ENCODE measurements at places on chromosomes 16 and 17.

DNA sequence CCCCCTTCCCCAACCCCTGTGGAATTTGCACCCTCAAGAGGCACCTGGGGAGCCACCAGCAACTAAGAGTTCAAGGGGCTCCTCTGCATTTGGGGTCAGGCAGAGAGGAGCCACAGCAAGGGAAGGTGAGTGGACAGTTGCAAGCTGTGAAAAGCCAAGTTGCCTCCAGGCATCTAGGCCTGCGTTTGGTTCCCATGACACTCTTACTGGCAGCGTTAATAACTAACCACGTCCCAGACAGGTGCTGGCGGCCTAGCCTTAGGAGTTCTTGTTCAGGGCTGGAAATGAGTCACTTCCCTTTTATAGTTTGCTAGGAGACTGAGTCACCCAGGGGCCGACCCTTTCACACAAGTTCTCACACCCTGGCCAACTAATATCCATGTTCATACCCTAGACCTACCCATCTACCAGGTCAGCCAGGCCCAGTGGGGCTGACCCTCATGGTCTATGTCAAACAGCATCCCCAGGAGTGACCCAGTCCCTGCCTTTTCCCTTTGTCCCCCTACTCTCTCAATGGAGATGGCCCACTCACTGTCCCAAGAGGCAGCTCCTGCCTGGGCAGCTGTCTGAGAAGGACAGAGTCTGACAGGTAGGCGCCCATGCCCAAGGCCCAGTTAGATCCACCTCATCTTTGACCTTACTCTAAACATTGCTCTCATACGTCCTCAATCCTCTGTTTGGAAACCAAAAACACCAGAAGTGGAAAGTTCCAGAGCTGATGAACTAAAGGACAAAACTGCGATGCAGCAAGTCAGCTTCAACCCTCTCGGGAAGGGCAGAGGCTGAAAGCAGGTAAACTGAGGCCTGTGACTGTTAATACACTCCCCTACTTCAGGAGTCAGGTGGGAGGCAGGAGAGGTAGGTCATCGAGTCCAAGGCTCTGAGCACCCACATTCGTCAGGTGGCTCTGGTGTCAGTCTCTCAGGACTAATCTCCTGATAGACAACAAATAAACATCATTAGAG is 300.6 kb downstream of the SOX9 start:
- no peak for DNase-seq

DNA sequence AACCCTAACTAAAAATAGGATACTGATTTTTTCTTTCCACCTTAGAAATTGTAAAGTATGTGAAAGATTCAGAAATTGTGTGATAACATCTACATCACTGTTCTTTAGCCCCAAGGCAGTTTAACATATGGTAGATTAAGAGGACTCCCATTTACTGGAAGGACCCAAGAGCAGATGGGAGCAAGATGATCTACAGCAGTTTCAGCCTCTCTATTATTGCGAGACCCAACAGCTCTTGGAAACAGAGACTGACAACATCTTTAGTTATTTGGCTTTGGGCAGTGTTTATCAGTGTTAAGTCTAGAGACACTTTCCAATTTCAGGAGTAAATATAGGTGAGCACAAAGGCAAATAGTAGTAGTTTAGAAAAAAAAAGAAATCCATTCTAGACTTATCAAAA is 124.9 kb upstream of the CORO6 start:
- DNase-seq = no peak

DNA sequence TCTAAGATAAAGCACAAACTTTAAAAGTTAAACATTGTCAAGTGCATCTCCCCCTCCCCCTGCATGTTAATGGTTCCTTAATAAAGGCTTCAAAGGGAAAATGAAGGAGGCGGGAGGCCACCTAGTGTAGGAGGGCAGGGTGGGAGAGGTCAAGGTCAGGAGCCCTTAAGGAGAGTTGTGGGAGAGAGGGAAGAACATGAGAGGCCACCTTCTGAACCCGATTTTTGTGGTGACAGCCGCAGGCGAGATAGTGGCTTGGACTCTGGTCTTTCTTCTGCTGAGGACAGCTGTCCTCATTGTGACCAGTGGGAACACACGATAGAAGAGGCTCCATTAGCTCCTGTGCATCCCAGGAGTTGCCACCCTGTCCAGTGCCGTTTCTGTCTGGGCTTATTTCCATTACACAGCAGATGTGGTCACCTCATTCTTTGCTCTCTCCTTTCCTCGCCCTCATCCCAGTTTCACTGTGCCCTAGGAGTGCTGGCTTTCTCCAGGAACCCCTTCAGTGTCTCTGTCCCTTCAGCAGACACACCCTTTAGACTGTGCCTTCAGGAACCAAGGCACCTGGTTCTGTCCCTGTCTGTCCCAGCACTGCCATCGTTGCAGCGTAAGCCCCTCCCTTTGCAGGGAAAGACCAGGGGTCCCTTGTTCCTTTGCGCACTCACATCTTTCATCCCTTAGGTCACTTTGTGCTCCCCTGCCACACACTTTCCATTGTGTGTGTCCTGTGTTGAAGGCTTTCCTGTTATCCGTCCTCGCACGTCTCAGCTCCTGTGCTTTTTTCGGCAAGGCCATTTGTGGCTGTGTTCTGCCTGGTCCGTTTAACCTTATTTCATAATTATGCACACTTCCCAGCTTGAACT is 7.5 kb downstream of the SEC14L1 start:
- no peak for DNase-seq

GRCh38 chr16:89905511-89906139 is 13.0 kb upstream of the MC1R start:
- DNase-seq = no peak

DNA sequence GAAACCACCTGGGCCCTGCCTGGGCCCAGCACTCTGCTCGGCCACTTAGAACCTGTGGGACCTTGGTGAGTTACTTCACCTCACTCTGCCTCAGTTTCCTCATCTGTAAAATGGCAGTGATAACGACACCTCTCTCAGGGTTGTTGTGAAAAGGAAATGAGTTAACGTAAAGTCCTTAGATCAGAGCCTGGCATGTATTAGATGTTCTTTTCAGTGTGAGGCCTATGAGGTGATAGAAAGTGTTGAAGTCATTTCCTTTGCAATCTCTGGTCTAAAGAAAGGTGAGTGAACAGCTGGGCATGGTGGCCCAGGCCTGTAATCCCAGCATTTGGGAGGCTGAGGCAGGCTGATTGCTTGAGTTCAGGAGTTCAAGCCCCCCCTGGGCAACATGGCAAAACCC is 51.7 kb upstream of the LGALS9 start:
- DNase-seq = no peak

- no peak for DNase-seq
Observed at GRCh38 chr17:59825533-59826322, 67.0 kb downstream of the TUBD1 start.

GRCh38 chr16:65176603-65177002 is 54.7 kb upstream of the CDH11 start:
- DNase-seq = no peak

- DNase-seq = peak; percentile 60
Observed at GRCh38 chr17:45584092-45585036, 93.8 kb upstream of the PLEKHM1 start.

DNA sequence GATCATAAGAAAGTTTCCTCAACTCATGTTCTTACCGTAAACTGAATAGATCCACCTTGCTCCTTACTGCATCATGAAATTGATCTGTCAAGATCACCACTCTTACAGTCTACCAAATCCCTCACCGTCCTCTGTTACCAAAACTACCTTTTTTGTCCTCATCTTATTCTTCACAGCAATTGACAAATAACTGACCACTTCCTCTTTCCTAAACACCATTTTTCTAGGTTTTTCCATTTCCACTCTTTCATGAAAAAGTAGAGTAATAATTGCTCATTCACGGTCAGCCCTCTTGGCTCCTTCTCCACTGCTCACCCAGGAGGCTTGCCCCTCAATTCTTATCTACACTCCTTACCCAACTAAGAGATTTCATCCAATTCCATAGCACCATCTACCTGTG is 44.9 kb downstream of the ABCA5 start:
- DNase-seq = no peak

DNA sequence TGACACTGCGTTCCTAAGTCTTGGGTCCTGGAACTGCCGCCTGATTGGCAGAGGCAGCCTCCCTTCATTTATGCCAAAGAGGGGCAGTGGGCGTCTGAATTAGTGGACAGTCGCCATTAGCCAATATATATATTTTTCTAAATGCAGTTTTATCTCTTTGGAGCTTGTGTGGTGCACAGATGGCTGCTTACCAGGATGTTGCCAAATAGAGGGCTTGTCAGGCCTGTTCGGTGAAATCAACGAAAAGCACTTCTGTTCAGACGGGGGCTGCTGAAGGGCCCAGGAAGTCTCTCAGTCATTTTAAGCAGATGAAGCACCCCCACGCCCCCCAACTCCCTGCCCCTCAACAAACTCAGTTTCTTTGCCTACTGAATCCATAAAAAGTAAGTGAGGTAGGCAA is 66.0 kb downstream of the RAP1GAP2 start:
- DNase-seq = no peak

DNA sequence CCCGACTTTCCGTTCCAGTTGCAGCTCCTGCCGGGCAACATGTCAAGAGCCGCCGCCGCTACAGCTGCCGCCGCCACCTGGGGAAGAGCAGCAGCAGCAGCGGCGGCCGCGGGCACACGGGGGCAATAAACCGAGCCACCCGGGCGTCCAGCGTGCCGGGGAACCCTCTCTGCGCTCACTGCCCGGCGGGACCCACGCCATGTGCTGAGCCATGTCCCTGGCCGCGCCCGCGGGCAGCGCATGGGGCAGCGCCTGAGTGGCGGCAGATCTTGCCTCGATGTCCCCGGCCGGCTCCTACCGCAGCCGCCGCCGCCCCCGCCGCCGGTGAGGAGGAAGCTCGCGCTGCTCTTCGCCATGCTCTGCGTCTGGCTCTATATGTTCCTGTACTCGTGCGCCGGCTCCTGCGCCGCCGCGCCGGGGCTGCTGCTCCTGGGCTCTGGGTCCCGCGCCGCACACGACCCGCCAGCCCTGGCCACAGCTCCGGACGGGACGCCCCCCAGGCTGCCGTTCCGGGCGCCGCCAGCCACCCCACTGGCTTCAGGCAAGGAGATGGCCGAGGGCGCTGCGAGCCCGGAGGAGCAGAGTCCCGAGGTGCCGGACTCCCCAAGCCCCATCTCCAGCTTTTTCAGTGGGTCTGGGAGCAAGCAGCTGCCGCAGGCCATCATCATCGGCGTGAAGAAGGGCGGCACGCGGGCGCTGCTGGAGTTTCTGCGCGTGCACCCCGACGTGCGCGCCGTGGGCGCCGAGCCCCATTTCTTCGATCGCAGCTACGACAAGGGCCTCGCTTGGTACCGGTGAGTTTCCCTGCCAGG is 604 bp downstream of the HS3ST3B1 start:
- peak; percentile 59 for DNase-seq

GRCh38 chr17:28925912-28926365 is 23.1 kb upstream of the DHRS13 start:
- DNase-seq = peak; percentile 32

DNA sequence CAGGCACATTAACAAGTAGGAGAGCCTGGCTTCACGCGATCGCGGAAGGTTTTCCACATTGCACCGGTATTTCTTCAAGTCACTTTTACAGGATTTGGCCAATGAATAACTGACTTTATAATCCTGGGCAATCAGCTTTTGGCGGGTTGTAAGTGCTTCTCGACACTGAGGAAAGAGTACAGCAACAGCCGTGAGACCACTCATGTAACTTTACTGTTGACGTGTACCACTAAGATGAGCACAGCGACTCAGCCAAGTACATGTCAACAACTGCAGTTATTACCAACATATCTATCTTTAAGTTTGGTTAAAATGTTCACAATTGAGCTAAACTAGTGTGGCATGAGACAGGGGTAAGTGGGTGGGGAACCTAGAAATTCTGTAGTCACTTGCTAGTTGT is 71.7 kb upstream of the CLEC18B start:
- no peak for DNase-seq

GRCh38 chr17:49552070-49552751 is 23.5 kb upstream of the NXPH3 start:
- no peak for DNase-seq

- no peak for DNase-seq
Observed at GRCh38 chr17:28756049-28756804, 12.4 kb downstream of the TRAF4 start.

GRCh38 chr17:37650419-37651003 is 7.3 kb upstream of the DDX52 start:
- no peak for DNase-seq

- no peak for DNase-seq
Observed at GRCh38 chr16:11547118-11547916, 39.4 kb downstream of the LITAF start.

DNA sequence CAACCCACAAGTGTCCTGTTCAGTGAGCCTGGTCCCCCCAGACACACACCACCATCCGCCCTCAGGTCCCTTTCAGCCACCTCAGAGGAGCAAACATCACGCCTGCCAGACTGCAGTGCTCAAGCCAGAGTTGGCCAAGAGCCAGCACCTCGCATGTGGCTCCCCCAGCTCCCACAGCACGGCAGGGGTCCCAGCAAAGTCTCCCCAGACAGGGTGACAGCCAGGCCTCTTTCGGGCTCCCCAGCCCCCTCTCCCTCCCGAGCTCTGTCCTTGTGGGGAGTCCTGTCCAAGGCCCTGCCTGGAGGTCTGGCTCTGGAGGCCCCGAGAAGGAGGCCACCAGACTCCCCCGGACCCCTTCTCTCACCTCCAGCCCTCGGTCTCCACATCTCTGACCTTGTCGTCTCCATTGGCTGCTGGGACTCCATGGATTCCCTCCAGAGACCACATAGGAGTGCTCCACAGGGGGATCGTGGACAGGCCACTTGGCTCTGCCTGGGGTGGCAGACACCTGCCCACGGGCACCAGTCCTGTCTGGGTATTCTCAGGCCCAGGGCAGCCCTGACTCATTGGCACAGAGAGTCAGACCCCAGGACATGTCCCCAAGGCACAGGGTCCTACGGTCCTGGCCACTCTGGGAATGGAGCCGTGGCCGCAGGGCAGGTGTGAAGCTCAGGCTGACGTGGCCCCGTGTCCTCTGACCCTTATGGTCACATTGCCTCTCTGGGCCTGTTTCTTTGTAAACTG is 1.8 kb upstream of the MYADML2 start:
- DNase-seq = peak; percentile 16

GRCh38 chr16:3884398-3884797 is 3.9 kb upstream of the CREBBP start:
- DNase-seq = no peak

DNA sequence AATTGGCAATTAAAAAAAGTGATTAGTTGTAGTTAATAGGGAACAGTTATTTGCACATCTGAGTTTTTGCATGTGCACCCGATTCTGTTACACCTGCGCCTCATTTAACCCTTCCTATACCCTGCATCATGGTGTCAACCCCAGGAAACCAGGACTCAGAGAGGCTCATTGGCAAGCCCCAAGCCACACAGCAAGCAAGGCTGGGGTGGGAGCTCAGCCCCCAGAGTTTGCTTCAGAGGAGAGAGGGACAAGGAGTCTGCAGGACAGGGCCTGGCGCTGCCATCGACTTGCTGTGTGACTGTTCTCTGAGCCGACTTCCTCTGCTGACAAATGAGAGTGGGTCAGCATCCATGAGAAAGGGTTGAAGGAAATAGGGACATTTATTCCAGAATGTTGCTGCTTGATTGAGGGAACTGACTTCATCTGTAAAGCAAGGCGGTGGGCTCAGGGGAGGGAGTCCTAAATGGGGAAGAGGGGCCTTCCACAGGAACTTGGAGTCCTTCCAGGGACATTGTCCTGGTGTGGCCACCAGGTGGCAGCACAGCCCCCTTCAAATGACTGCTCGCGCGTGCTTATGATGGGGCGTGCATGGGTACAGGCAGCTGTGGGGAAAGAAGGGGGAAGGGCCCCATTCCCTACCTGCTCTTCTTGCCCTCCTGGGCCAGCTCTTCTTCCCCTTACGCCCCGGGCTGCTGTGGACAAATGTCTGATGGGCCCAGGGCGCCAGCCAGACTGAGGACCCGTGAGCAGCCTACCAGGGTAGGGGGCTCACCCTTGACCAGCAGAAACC is 51.6 kb downstream of the NT5M start:
- peak; percentile 78 for DNase-seq

- no peak for DNase-seq
Observed at GRCh38 chr16:23771027-23771426, 16.2 kb downstream of the CHP2 start.

Data from activated CD8-positive, alpha-beta memory T cell treated with anti-CD3 and anti-CD28 coated beads, Interleukin-2, amount 50 U/mL, for 4 hours (primary cell).